ENCODE measurements at places on chromosomes 11 and 22.

DNA sequence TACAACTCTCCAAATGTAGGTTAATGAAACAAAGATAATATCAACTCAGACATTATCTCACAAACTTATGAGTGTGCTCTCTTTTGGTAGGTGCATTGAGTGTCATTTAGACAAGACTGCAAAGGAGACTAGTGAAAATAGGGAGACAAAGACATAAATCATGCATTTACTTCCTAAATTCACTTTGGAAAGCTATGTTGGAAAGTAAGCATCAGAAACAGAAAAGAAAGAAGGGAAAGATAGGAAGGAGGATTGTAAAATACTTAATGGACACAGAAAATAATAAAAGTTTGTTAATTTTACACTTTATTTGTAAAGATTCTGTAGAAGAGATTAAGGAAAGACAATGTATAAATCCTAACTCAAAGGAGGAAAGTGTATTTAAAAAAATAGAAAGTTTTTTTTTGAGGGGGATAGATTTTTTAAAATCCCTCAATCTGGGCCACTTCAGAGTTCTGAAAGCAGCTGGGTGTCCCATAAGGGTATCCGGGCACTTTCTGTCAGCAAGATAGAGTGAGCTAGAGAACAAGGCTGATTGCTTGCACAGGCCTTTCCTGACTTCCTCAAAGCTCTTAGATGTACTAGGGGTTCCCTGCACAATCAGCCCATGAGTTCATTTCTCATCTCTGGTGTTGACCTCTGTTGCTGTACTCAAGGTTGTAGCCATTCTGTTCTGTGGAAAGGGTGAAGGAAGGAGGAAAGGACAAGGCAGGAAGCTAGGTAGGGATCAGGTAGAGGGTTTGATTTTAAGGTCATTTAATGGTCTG is 22.4 kb upstream of the RDX start:
- no peak for DNase-seq

- DNase-seq, result no peak
Observed at GRCh38 chr11:1870326-1870696, 17.4 kb downstream of the LSP1 start.

DNA sequence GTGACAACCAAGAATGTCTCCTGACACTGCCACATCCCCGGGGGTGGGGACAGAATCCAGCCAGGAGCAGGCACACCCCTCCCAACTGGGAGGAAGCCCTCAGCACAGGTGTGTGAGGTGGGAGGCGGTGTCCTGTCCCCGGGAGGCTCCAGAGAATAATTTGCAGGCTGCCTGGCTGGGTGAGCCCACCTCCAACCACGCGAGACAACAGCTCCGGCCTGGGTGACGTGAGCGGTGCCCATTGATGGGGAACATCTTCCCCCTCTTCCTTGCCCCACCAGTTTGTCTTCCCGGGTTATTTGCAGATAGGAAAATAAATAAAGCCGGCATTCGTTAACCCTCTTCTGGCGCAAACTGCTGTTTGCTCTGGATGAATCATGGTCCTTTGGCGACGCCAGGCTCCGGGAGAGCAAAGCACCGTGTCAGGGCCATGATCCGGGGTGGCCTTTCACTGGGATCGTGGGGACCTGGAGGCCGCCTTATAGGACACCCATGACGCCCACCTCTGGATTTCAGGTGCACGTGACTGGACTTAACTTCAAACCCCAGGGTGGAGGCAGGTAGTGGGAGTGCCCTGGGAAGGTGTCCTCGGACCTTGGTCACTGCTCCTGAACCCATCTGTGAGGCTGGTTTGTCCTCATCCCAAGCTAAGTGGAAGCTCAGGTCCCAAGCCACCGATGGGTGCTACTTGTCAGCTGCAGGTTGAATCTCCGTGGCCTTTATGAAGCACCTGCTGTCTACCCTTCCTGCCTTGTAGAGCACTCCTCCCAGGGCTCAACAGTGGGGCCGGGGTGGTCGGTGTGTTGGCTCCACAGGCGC is 13.9 kb downstream of the CCND1 start:
- DNase-seq, result no peak

DNA sequence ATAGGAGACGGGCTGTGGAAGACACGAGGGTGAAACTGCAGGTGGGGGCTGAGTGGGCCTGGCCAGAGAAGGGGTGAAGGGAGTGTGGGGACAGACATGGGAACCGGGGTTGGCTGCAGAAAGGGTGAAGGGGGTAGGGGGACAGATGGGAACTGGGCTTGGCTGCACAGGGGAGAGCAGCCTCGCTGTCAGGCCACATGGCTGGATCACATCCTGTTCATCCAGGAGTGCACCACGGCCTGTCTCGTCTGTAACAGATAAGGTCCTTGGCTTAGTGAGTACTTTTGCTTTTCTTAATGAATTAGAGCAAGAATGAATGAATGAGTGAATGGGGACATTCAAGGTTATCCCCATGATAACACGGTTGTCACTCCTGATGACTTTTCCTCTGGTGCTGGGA is 13.5 kb downstream of the FBLN1 start:
- no peak for DNase-seq

- DNase-seq, result no peak
Observed at GRCh38 chr11:77617892-77618291, 19.7 kb downstream of the CLNS1A start.

GRCh38 chr11:32893093-32893342 is 407 bp downstream of the QSER1 start:
- no peak for DNase-seq

- DNase-seq, result no peak
Observed at GRCh38 chr22:46592390-46592872, 27.8 kb upstream of the GRAMD4 start.

DNA sequence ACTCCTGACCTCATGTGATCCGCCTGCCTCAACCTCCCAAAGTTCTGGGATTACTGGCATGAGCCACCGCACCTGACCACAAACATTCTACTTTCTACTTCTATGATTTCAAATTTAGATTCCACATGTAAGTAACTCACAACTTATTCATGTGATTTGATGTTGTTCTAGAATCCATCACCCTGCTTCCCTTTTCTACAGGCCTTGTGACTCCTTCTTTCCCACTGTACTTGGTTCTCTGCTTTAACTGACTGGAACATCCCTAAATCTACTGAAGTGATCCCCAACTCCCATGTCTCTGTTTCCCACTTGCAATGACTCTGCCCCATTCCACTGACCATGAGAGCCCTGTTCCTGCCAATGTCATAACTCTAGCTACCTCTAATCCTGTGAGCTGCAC is 25.7 kb upstream of the MRPL17 start:
- DNase-seq, result no peak

DNA sequence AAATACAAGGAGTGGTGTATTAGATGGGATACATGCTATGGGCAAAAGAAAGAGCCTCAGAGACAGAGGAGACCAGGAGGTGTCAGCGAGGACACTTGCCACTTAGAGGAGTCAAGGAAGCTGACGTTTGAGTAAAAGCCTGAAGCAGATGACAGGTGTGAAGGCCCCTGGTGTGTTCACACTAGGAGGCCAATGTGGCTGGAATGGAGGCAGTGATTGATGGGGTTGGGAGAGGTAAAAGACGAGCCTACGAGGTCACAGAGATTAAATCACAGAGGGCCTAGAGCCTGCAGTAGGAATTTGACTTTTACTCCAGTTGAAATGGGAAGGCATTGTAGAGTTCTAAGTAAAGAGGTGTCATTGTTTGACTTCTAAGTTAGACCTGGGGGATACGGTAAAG is 12.0 kb upstream of the GDPD5 start:
- DNase-seq, result no peak

GRCh38 chr22:31363885-31364465 is 17.8 kb upstream of the PATZ1 start:
- no peak for DNase-seq

GRCh38 chr11:17528181-17528691 is 16.0 kb downstream of the USH1C start:
- no peak for DNase-seq

DNA sequence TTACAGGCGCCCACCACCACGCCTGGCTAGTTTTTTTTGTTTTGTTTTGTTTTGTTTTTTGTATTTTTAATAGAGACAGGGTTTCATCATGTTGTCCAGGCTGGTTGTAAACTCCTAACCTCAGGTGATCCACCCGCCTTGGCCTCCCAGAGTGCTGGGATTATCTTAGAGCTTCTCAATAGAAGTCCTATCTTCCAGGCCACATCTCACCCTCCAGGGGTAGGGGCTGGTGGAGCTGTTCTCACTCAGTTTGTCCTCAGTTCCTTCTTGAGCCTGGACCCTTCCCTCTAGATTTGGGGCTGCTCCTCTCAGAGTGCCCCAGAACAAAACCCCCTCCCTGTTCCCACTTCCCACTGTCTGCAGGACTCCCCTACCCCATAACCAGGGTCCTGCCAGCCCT is 31.3 kb downstream of the BCR start:
- DNase-seq, result no peak

DNA sequence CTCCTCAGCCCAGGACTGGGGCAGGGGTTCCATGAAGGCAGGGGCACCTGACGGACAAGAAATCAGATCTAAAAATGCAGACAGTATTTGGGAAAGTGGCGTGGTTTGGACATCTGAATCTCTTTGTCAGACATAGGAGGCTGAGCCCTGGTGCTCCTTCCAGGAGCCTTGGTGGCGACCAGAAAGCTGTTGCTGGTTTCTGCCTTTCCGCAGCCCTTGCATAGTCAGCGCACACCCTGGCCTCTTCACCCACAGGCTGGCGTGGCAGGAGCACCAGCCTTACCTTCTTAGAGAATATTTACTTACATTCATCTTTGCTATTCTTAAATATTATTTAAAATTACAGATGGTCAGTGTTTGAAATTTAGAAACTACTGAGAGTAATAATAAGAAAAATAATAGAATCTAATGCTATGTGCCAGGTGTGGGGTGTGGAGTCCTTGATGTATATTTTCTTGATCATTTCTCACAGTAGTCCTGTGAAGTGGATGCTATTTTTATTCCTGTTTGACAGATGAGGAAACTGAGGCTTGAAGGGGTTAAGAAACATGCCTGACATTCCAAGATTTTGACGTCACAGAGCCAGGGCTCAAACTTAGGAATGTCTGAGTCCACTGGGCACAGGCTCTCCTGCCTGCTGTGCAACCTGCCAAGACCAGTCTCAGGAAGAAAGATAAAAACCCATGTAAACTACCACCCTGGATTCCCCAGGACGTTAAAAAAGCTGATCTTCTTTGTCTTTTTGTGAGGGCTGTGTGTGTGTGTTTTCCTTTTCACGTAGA is 51.6 kb downstream of the TBC1D22A start:
- no peak for DNase-seq

DNA sequence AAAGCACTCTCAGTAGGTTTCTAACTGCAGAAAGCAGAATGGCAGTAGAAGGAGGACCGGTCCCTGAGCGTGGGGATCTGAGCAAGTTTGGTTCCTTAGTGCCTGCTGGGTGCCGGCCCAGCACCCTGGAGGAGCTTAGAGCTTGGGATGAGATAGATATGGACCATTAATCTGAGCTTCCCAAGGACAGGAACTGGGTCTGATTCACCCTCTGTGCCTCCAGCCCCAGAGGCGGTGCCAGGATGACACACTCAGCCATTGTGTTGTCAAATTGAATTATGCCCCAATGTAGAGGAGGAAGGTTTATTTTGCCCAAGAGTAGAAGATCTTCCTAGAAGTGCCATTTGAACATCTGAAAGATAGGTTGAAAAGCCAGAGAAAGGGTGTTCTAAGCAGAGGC is 4.3 kb downstream of the ZC3H7B start:
- no peak for DNase-seq

DNA sequence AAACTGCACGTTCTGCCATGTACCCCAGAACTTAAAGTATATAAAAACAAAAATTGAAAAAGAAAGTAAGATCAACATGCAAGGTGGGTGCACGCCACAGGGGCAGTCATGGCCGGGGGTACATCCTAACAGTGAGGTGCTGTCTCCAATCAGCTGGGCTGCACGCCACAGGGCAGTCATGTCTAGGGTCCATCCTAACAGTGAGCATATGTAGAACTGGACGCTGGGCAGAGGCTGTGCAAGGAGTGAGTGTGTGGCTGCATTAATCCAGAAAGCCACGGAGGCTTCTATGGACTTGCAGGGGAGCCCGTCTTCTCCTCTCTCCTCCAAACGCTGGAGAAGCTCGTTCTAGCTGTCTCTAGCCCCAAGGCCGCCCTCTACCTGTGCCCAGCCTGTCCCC is 1105.0 kb downstream of the BRD1 start:
- no peak for DNase-seq

DNA sequence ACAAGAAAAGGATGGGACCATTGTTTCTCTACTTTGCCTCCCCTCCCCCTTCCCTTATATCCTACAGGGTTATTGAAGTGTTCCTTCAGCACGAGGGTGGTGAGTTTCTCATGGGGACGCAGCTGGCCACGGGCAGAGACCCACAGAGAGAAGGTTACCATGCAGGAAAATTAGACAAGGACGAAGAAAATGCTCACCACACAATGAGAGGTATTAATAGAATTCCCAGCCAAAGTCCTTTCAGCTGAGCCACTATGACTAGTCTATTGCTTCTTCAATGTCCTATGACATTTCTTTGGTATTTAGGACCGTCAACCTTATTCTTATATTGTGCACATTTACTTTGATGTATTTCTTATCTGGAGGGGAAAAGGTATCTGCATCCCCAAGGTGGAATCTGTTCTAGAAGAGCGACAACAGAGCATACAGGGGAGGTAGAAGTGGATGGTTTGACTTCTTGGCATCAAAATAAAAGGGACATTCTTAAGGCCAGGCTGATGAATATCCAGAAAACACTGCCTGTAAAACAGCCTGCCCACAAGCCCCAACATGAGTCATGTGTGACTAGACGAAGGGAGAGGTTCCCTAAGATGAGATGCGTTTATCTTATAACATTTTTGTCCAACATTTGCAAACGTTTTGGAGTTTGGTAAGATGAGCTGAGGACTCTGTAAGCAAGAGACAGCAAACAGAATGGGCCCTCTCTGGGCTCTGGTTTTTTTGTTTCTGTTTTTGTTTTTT is 209.8 kb upstream of the NARS2 start:
- no peak for DNase-seq

DNA sequence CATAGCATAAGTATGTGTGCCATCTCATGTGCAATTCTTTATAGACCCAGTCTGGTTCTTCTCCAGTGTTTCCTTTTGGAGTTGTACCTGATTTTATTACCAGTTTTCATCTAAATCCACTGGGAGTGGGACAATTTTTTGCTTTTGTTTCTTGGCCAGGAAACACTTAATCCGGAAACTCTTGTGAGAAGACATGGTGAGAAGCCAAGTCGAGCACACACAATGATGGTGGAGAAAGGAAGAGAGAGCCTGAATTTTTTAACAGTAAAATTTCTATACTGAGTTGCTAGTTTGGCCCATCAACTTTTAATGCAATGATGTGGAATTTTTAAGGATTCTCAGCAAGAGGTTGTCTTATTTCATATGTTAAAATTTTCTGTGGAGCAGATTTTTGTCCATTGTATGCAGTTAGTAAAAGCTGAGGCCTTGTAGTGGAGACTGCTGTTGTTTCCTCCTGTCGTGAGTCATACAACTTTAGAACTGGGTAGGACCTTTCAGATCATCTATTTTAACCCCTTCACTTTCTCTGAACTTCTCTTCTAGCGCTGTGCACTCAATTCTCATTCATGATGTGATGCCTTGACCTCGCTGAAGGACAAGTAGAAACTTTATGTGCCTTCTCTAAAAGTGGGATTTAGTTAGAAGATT is 17.1 kb downstream of the FAR1 start:
- DNase-seq, result no peak

DNA sequence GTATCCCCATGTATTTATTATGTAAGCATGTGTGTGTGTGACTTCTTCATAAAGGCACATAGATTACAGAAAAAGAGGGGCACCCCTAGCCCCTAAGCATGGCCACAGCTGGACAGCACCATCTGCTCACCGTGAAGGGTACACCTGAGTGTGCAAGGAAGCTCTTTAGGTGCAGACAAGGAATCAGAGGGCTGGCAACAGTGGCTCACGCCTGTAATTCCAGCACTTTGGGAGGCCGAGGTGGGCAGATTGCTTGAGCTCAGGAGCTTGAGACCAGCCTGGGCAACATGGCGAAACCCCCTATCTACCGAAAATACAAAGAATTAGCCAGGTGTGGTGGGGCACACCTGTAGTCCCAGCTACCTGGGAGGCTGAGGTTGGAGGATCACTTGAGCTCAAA is 56.3 kb downstream of the DGCR2 start:
- no peak for DNase-seq
